ENCODE measurements at places on chromosomes 5 and 9. TPM values are rescaled to one million over a fixed set of nuclear protein-coding genes. Genes with fewer than 3 reads are reported as not detected.

- no peak for DNase-seq
- no peaks in the 10 kb centered on the region for H3K36me3 ChIP-seq
- H3K27me3 ChIP-seq, result no peaks in the 10 kb centered on the region
- no peak overlapping the region for H3K4me3 ChIP-seq
These were observed 86.5 kb upstream of the ARRDC3 start for GRCh38 chr5:91469517-91470165.

DNA sequence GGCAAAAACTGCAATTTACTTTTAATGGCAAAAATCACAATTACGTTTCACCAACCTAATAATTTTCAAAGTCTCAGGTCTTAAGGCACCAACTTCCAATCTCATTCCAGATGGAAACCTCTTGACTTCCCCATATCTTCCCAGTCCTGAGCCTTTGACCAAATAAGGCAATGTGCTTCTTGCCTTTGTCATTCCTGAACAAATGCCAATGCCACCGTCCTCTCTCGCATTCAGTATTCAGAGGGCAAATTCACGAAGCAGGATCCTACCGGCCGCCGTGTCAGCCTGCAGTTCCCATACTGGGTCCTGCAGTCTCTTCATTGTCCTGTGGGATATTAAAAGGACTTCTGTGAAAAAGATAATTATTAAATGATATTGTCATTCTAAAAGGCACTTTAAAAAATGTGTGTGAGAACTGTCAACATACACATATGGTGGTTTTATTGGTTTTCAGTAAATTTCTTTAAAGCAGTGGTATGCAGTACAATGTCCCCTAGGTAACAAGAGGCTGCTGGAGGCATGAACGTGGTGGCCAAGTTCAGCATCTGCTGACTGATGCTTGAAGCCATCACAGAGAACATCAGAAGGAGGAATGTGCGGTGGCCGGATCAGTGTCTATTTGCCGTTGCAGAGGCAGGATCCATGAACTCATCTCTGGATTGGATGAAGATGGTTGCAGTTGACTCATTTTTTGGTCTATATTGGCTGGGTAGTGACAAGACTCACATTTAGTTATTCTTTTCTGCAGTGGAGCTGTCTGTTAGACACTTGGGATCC lies 101.4 kb upstream of the IRX4 start:
- no peak overlapping the region for H3K4me3 ChIP-seq
- H3K4me1 ChIP-seq, result no peaks in the 10 kb centered on the region
- no peak for DNase-seq
- no peaks in the 10 kb centered on the region for H3K36me3 ChIP-seq
- no peaks in the 10 kb centered on the region for H3K27me3 ChIP-seq

DNA sequence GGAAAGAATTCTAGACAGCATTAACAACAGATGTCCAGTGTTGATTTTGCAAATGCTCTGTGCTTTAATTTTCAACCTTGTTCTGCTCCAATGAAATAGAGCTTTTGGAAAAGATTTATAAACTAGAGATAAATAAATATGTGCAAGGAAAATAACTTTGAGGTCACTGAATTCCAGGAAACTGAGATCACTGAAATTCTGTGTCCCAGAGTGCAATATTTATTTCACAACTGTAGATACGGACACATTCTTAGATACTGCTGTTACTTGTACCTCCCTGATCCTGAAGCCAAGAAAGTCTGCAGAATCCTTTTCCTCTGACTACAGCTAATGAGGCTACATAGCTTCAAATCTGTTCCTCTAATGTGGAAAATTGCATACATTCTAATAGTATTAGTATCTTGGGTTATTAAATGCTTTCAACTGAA lies 222.9 kb downstream of the DOCK8 start:
- no peaks in the 10 kb centered on the region for H3K27me3 ChIP-seq
- H3K4me1 ChIP-seq, result no peaks in the 10 kb centered on the region
- H3K27ac ChIP-seq, result no peak overlapping the region

- no peaks in the 10 kb centered on the region for H3K4me1 ChIP-seq
- H3K27me3 ChIP-seq, result no peaks in the 10 kb centered on the region
- no peak overlapping the region for H3K27ac ChIP-seq
These were observed 52.2 kb downstream of the ZCCHC7 start for GRCh38 chr9:37172557-37172956.

- H3K36me3 ChIP-seq, result no peaks in the 10 kb centered on the region
- peak overlapping the region; percentile 96 for H3K27ac ChIP-seq
- H3K4me3 ChIP-seq, result peak overlapping the region; percentile 95
These were observed 413 bp downstream of the JADE2 start for GRCh38 chr5:134525683-134526482.

The MARCHF11 gene
- total RNA-seq, result not detected

DNA sequence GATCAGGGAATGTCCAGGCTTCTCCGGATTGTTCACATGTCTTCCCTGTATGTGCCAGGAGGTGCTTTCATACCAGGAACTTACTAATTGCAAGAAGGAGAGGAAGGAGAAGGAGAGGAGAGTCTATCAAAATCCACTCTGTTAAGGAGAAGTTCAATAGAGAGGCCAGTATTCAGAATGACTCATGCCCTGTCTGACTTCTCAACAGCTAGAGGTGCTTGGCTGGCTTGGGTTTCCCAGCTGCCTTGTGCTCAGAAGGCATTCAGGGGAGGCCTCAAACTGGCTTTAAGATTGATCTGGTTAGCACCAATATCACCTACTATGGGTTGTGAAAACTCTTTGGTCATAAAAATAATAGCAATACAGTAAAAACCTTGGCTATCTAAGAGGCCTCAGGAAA lies 167.9 kb upstream of the GLRA1 start:
- no peaks in the 10 kb centered on the region for H3K27me3 ChIP-seq
- H3K36me3 ChIP-seq, result no peaks in the 10 kb centered on the region
- H3K27ac ChIP-seq, result no peak overlapping the region
- DNase-seq, result no peak
- H3K4me3 ChIP-seq, result no peak overlapping the region

GRCh38 chr5:16935231-16936149 lies 598 bp downstream of the MYO10 start:
- H3K4me3 ChIP-seq, result peak overlapping the region; percentile 90
- H3K27ac ChIP-seq, result peak overlapping the region; percentile 97
- H3K36me3 ChIP-seq, result peaks cover 4% of the 10 kb centered on the region

DNA sequence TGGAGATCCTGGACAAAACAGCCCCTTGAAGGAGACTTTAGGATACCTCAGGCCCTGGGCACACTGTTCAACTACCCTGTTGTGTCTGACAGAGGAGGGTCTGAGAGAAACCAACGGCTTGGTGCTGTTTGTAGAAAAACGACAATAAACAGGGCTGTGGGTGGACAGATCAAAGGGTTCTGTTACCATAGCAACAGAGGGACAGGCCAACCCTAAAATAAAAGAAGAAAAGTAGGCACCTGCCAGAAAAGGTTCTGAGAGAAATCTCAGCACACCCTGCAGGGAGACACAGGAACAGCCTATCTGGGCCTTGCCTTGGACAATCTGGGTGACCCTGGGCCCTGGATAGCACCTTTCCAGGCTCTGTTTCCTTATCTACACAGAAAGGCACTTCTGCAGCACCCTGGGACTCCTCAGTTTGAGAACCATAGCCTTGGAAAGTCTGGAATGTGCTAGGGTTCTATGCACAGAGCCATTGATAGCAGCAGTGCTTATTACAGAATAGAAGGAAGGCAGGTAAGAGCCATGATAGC lies 104.8 kb upstream of the TBC1D2 start:
- H3K36me3 ChIP-seq, result no peaks in the 10 kb centered on the region
- H3K27ac ChIP-seq, result no peak overlapping the region
- no peak for DNase-seq
- H3K4me3 ChIP-seq, result no peak overlapping the region
- H3K4me1 ChIP-seq, result no peaks in the 10 kb centered on the region
- H3K27me3 ChIP-seq, result no peaks in the 10 kb centered on the region

DNA sequence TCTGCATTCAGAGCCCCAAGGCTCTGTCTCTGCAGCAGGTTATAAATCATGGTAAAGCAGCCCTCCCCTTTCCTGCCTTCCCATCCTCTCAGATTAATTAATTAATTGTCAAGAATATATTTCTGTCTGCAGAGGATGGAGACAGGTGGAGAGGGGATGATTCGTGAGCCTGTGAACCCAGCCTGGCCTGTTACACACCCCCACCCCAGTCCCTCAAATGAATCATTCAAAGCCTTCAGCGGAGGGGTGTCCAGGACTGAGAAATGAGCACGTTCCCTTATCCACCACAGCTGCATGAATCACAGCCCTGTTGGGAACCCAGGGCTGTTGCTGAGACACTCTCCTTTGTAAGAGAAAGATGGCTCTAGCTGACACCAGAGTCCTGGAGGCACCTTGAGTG lies 56.0 kb downstream of the NIPAL4 start:
- H3K4me1 ChIP-seq, result no peaks in the 10 kb centered on the region
- no peaks in the 10 kb centered on the region for H3K27me3 ChIP-seq
- no peak for DNase-seq

DNA sequence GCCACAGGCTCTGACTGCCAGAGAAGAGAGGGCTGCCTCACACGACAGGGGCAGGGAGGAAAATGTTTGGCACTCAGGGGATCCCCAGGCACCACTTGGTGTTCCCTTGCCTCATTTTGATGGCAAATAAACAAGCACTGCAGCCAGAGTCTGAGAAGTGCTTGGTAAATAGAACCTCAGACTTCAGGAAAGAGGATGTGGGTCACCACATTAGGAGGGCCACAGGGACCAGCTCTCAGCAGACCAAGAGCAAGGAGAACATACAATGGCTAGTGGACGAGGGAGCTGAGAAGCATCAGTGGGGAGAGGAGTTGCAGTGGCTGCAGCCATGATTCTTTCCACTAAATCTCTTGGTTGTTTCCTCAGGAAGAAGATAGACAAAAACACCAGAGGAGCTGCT lies 413.9 kb downstream of the GADD45G start:
- no peaks in the 10 kb centered on the region for H3K27me3 ChIP-seq
- DNase-seq, result no peak
- H3K27ac ChIP-seq, result no peak overlapping the region
- H3K36me3 ChIP-seq, result no peaks in the 10 kb centered on the region
- no peak overlapping the region for H3K4me3 ChIP-seq

DNA sequence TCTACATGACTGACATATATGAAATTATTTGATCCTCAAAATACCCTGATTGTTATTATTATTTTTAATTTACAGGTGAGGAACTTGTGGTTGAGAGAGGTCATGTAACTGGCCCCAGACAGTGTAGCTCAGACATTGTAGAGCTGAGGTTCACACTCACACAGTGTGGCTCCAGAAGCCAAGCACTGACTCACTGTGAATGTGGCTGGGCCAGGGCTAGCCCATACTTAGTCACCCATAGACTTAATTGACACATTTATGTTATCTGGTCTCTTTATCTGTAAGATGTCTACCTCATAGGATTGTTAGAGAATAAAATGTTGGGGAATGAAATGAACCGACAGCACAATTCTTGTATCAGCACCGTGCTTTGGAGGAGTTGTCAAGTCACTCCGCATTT lies 24.9 kb upstream of the CCDC112 start:
- H3K27ac ChIP-seq, result no peak overlapping the region
- no peak for DNase-seq
- H3K4me3 ChIP-seq, result no peak overlapping the region
- H3K27me3 ChIP-seq, result no peaks in the 10 kb centered on the region

DNA sequence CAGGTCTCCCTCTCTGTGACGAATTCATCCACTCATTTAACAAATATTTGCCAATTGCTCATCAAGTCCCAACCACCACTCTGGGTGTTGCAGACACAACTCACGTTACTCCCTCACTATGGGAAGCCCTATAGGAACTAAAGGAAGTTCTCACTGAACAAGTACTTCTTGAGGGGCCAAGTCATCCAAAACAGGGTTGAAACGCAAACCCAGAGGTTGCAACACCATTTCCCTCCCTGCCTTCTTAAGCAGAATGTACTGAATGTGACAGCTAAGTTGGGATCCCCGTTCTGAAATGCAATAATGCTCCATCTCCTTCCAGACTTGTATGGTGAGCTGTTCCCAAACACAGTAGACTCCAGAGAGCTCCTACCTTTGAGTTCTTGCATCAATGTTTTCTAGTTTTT lies 34.3 kb downstream of the EPB41L4B start:
- no peak for DNase-seq
- no peaks in the 10 kb centered on the region for H3K27me3 ChIP-seq
- H3K36me3 ChIP-seq, result no peaks in the 10 kb centered on the region
- H3K4me1 ChIP-seq, result peaks cover 3% of the 10 kb centered on the region

DNA sequence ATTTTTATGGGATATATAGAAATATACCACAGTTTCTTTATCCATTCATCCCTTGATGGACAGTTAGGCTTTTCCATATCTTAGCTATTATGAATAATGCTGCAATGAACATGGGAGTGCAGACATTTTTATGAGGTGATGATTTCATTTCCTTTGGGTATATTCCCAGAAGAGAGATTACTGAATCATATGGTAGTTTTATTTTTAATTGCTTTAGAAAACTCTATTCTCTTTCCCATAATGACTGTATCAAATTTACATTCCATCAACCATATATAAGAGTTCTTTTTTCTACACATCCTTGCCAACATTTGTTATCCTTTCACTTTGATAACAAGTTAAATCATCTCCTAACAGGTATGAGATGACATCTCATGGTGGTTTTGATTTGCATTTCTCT lies 821.6 kb downstream of the TLE1 start:
- no peaks in the 10 kb centered on the region for H3K27me3 ChIP-seq
- no peak for DNase-seq
- no peak overlapping the region for H3K4me3 ChIP-seq
- no peak overlapping the region for H3K27ac ChIP-seq
- no peaks in the 10 kb centered on the region for H3K4me1 ChIP-seq

The RBM27 gene
- total RNA-seq, result 41.8 TPM

GRCh38 chr9:16333691-16334090 lies 536.8 kb downstream of the BNC2 start:
- H3K27me3 ChIP-seq, result no peaks in the 10 kb centered on the region
- no peak overlapping the region for H3K4me3 ChIP-seq
- H3K36me3 ChIP-seq, result no peaks in the 10 kb centered on the region
- H3K27ac ChIP-seq, result no peak overlapping the region

The GRXCR2 gene
- not detected for total RNA-seq

The INSL4 gene
- not detected for total RNA-seq

The FOXD4L6 gene
- 0.20 TPM for total RNA-seq

GRCh38 chr5:59037941-59038797 lies 455.3 kb downstream of the RAB3C start:
- H3K4me1 ChIP-seq, result peaks cover 41% of the 10 kb centered on the region
- peak overlapping the region; percentile 95 for H3K27ac ChIP-seq
- no peak for DNase-seq
- peak overlapping the region; percentile 85 for H3K4me3 ChIP-seq
- no peaks in the 10 kb centered on the region for H3K36me3 ChIP-seq

GRCh38 chr9:96302021-96302420 lies at the start of gene HSD17B3:
Gene HSD17B3, minus strand, starts transcription at chr9:96302176. Its CDS starts 72 bp downstream, at chr9:96302104.
- H3K27ac ChIP-seq, result no peak within 1 kb of the TSS
- H3K27me3 ChIP-seq, result no peaks in the 10 kb centered on the region
- H3K4me3 ChIP-seq, result no peak within 1 kb of the TSS
- H3K36me3 ChIP-seq, result no peaks in the 10 kb centered on the region
- DNase-seq, result no peak

GRCh38 chr5:125463466-125464092 lies 717.1 kb upstream of the ZNF608 start:
- H3K4me3 ChIP-seq, result no peak overlapping the region
- no peak overlapping the region for H3K27ac ChIP-seq
- no peaks in the 10 kb centered on the region for H3K27me3 ChIP-seq
- no peaks in the 10 kb centered on the region for H3K36me3 ChIP-seq

GRCh38 chr5:60248901-60249300 lies 355.4 kb upstream of the PDE4D start:
- DNase-seq, result peak; percentile 17
- no peaks in the 10 kb centered on the region for H3K27me3 ChIP-seq
- H3K4me1 ChIP-seq, result no peaks in the 10 kb centered on the region
- no peak overlapping the region for H3K27ac ChIP-seq

- H3K27me3 ChIP-seq, result no peaks in the 10 kb centered on the region
- H3K4me1 ChIP-seq, result no peaks in the 10 kb centered on the region
- H3K36me3 ChIP-seq, result no peaks in the 10 kb centered on the region
- H3K4me3 ChIP-seq, result no peak overlapping the region
- DNase-seq, result peak; percentile 85
These were observed 5.4 kb upstream of the HBEGF start for GRCh38 chr5:140351609-140352334.
